ENCODE measurements at places on chromosomes 2 and 18.

- no peak for DNase-seq
These were observed 159.2 kb downstream of the GALNT3 start for GRCh38 chr2:165634855-165635254.

- DNase-seq: no peak
These were observed 151.6 kb downstream of the SATB2 start for GRCh38 chr2:199306116-199306515.

DNA sequence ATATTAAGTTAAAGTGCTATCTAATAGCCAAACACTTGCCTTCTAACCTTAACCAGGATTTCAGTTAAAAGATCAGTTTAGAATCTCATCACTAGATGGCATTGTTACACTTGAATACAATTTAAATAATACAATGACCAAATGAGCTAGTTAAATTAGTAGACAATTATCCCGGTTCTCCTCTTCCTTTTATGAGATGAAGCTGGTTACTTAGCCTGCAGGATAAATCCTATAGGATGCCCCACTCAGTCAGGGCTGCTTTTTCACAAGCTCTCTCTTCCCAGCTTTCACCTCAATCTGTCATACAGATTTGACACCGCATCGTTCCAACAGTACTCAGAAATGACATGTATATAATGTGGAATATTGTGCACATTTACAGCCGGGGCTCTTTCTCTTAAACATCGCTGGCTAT, 678.8 kb downstream of the KCNJ3 start:
- no peak for DNase-seq

GRCh38 chr2:146323564-146323963, 1521.3 kb upstream of the ACVR2A start:
- no peak for DNase-seq

DNA sequence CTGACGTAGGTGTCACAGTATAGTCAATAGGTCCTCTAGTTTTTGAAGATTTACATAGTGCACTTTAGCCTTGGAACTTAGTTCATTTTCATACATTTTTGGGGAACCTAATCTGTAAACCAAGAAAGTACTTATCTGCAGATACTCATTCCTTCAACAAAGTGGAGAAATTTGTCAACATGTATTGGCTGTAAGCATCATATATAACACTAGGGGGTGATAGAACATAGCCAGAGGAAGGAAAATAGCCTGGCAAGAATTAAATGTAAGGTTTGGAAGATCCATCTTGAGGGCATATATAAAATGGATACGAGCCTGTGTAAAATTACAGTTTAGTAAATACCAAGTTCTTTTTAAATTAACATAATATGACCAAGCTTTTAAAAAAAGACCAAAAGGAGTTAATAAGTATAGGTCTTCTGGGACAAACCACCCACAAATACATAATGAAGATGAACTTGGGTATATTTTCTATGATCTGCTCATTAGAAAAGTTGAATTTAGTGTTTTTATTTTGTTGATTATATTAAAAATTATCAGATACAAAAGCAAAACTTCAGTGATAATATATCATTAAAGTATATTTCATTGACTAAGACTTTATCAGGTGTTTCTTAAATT, 18.2 kb downstream of the RPL37A start:
- DNase-seq: no peak

- no peak for DNase-seq
These were observed 147.1 kb downstream of the NOL4 start for GRCh38 chr18:34077599-34077998.

DNA sequence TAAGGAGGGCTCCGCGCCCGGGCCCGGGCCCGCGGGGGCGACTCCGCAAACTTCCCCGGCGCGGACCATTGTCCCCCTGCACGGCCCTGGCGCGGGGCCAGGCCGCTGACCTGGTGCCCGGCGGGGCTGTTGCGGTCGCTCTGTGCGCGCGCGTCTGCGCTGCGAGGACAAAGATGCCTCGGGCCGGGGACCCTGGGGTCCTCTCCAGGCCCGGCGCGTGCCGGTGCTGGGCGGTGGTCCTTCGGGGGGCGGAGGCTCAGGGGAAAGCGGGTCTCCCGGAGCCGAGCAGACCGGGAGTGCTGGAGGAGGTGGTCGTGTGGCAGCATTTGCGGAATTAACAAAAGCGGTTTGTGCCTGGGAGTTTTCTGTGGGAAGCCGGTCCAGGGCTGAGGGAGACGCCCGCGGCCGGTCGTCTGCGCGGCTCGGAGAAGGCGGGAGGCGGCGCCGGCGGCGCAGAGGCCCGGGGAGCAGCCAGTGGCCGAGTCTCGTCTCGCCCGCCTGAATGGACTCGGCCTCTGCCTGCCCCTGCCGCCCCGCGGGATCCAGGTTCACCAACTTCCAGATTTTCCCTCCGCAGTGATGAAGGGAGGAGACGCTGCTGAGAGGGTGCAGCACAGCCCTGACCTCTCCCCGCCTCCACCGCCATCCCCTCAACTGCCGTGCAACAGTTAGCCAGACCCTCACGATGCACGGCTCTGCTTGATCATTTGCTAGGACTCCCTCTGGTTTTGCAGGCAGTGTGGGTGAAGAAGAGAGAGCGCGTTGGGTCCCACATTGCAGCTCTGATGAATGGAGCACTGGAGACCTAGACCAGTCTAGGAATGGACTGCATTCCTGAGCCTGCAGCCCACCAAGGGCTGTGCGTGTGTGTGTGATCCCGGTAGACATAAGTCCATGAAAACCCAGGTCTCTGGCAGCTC, 705 bp downstream of the EFR3B start:
- peak; percentile 2 for DNase-seq

- DNase-seq: no peak
These were observed 710 bp upstream of the TMSB10 start for GRCh38 chr2:84904717-84905174.

DNA sequence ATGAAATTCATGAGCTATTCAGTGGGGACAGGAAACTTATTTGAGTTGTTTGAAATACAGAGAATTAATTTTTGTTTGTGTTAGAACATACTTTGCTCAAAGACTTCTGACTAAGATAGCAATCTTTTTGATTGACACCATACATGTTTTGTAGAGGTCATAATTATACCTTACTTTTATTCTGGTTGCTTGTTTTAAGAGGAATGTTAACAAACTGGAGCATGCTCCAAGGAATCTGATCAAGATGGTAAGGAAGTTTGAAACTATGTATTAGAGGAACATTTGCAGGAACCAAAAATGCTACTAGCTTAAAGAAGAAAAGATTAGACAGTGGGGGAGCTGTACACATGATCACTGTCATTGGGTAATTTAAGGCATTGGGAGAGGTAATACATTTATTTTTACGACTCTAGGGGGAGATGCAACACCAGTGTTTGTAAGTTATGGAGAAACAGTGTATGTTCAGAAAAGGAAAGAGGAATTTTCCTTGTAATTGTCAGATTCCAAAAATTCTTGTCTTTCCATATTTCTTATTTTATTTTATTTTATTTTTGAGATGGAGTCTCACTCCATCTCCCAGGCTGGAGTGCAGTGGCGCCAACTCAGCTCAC, 8.0 kb downstream of the AGFG1 start:
- DNase-seq: no peak

DNA sequence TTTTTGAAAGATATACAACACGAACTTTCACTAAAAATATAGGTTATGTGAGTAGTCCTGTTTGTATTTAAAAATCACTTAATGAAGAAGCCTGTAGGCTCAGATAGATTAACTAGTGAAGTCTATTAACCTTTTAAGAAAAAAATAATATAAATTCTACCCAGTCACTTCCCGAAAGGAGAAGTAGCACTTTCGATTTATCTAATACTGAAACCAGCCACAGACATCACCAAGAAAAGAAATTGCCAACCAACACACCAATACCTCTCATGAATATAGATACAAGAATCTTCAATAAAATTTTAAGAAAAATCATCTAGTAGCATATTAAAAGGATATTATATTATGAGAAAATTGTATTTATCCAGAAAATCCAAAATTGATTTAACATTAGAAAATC, 160.5 kb downstream of the GALNT13 start:
- no peak for DNase-seq

- DNase-seq: no peak
These were observed 7.1 kb upstream of the SOS1 start for GRCh38 chr2:39127973-39128372.

DNA sequence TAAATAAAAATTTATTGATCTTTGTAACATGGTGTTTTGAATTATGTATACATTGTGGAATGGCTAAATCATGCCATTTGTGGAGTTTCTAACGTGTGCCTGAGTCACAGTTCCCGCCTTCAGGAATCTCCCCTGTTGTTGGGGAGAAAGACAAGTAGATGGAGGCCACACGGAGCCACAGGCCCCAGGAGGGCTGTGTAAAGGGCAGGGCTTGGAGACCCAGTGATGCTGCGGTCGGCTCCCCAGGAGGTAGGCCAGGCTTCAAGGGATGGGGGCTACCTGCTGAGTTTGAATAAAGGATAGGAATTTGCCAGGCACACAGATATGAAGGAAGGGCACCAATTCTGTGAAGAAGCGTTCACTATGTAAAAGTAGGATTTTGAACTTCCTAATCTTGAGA, 257.1 kb downstream of the GBX2 start:
- DNase-seq: no peak

DNA sequence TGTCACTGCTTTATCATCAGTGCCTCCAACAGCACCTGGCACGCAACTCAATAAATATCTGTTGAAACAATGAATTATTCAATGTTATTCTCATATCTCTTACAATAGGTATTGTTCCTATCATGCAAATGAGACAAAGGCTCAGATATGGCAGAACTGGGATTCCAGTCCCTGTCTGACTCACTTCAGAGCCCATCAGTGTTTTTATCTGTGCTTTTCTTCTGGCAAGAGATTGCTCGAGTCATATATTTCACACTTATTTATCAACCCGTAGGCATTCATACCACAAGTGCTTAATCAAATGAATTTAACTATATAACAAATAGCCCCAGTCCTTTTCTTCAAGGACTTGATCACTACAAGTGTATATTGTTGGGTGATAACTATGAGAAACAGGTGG, 76.4 kb upstream of the TSPYL6 start:
- DNase-seq: no peak

GRCh38 chr2:39837856-39838453, 58.9 kb upstream of the THUMPD2 start:
- DNase-seq: no peak

- no peak for DNase-seq
These were observed 298.4 kb downstream of the NYAP2 start for GRCh38 chr2:225697936-225698335.

DNA sequence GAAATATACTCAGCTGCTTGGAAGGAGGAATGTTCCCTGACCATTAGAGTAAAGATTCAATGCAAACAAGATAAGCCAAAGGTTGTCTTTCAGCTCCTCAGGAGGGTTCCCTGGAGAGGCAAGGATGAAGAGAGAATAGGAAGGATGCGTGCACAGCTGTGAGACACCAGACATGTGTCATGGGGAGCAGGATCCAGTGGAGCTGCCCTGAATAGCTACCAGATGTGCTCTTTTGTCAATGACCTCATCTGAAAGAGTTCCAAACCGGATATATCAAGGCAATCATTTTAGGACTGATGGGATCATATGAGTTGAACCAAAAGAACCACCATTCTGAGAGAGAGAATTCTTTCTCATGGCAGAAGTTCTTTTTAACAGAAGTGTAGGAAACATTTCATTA, 490.6 kb downstream of the IRS1 start:
- DNase-seq: no peak

DNA sequence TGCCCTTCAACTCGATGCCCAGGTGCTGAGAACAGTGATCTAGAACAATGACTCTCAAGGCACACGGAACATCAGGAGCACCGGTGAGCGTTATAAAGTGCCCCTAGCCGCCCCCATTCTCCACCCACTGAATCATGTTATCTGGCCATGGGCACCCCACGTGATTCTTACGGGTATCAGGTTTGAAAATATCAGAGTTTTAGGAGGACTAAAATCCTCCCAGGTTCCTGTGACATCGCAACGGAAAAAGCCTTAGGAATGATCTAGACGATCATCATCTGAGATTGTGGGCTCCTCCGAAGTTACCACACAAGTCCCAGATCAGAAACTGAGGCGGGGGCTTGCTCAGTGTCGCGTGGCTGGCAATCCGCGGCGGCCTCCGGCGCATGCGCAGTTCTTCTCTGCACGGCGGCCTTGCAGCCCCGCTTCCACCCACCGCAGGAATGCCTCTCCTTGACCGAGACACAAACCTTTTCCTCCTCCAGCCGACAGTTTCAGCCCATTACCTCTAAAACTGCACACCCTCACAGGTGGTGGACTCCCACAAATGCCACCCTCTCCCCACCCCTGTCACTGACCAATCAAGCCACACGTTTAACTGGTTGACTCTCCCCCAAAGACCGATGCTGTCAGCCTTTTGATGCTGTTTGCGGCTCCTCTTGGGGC, 5.8 kb upstream of the MRPL33 start:
- DNase-seq: peak; percentile 40

- no peak for DNase-seq
These were observed 9.2 kb downstream of the TMEM18 start for GRCh38 chr2:668000-668398.

- DNase-seq: no peak
These were observed 9.2 kb upstream of the CCDC141 start for GRCh38 chr2:179059026-179059700.

- DNase-seq: no peak
These were observed 70.9 kb downstream of the NFATC1 start for GRCh38 chr18:79466591-79466990.

GRCh38 chr2:160252278-160252887, 52.3 kb upstream of the ITGB6 start:
- no peak for DNase-seq

GRCh38 chr18:48913201-48913600, 37.6 kb downstream of the SMAD7 start:
- DNase-seq: no peak

DNA sequence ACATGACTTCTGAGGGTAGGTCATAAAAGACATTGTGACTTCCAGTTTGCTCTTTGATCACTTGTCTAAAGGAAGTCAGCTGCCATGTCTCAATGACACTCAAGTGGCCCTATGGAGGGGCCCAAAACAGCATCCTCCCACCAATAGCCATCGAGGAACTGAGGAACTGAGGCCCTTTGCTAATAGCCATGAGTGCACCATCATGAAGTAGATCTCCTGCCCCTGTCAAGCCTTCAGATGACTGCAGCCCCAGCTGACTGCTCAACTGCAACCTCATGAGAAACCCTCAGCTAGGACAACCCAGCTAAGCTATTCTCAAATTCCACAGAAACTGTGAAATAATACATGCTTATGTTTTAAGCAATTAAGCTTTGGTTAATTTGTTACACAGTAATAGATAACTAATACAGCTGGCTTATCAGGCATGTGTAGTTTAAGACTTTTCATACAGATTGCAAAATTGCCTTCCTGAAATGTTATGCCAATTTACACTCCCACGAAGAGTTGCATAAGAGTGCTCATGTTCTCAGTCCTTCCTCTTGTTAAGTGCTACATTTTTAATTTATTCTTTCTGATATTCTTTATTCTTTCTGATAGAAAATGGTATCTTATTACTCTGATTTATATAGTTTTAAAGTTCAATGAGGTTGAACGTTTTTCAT, 105.6 kb upstream of the NDUFV2 start:
- DNase-seq: no peak

- DNase-seq: no peak
These were observed 6.7 kb downstream of the COA5 start for GRCh38 chr2:98601532-98602132.
